ENCODE measurements at places on chromosomes 3 and 15.

DNA sequence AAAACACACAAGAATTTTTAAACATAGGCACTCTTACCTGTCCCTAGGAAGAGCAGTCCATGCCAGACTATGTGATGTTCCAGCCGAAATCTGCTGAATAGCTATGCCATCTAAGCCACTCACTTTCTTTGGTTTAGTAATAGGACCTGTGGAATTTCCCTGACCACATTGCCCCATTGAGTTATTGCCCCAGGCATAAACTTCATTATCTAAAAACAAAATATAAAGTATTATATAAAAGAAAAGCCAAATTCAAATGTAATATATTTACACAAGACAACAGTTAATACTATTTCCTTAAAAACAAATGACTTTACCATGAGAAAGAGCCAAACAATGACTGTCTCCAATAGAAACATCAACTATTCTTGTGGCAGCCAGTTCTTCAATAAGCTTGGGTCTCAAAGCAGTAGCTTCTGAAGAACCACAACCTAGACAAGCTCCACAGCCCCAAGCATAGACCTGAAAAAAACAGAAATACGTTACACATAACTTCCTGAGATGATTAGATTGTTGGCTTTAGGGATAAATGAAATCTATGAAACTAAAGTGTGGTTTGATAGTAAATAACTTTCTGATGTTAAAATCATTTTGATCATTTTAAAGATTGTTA is 84.3 kb downstream of the HERC1 start:
- no peak for DNase-seq

DNA sequence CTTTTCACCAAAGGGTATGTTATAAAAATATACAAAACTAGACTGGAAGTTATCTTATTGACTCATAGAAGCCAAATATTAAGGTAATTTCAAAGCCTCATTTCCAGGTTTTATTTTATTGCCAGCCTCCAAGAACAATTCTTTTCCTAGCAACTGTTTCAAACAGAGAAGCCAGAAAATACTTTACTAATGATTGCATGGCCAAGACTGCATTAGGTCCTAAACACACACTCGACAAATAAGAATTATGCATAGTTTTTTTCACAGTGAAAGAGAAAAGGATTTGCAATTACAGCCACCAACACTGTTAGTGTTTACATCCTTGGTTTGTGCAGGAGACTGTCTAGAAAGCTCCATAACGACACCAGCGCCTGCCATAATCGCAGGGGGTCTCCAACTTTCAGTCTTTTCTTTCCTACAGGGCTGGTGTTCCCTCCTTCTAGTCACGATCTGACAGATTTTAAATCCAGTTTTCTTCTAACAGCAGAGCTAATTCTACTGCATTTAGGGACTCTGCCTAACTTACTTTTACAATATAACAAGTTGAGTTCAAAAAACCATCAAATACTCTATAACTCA is 58.1 kb downstream of the CLASP2 start:
- DNase-seq = peak; percentile 10

- DNase-seq = peak; percentile 82
These were observed 235.2 kb downstream of the DTWD1 start for GRCh38 chr15:49855917-49856637.

- peak; percentile 89 for DNase-seq
These were observed 129.8 kb downstream of the SATB1 start for GRCh38 chr3:18295171-18295920.

DNA sequence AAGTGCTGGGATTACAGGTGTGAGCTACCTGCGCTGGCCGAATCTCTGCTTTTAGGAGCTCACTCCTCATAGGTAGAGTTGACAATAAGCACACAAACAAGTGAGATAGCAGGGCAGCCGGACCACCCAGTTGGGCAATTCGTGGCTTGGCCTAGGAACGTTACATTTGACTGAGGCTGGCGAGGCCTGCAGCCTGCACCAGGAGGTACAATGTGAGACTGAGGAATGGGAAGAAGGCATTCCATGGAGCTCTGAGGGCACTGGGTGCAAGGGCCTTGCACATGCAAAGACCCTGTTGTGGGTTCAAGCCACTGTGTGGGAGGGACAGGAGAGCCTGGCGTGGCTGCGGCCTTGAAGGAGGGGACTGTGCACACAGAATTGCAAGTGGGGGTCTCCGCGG is 152.5 kb downstream of the LRRK1 start:
- DNase-seq = no peak

GRCh38 chr3:137669519-137670060 is 94.5 kb upstream of the SOX14 start:
- no peak for DNase-seq

- DNase-seq = no peak
These were observed 10.2 kb upstream of the LACTB start for GRCh38 chr15:63111481-63111880.

DNA sequence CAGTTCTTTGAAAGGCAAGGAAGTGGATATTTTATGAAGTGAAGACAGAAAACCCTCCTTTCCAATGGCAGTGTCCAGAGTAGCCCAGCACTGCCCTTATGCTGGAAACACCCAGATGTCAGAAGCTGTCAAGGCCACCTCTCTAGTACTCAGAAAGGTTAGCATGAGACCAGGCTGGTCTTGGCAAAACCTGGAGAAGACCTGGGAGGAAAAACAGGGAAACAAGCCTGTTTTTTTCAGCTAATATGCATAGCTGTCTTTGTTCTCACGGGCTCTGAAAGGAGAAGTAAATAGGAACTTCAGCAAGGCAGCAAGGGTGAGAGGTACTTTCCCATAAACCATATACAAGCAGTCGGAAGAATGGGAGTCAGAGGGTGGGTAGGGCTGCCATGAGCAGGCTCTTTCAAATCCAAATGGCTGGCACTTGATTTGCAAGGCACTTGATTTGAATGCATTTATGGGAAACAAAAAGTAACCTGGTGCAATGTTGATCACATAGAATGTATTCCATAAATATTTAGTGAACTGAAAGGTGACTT is 55.8 kb downstream of the HEG1 start:
- no peak for DNase-seq

GRCh38 chr3:174541708-174542315 is 317.3 kb upstream of the NAALADL2 start:
- peak; percentile 35 for DNase-seq

DNA sequence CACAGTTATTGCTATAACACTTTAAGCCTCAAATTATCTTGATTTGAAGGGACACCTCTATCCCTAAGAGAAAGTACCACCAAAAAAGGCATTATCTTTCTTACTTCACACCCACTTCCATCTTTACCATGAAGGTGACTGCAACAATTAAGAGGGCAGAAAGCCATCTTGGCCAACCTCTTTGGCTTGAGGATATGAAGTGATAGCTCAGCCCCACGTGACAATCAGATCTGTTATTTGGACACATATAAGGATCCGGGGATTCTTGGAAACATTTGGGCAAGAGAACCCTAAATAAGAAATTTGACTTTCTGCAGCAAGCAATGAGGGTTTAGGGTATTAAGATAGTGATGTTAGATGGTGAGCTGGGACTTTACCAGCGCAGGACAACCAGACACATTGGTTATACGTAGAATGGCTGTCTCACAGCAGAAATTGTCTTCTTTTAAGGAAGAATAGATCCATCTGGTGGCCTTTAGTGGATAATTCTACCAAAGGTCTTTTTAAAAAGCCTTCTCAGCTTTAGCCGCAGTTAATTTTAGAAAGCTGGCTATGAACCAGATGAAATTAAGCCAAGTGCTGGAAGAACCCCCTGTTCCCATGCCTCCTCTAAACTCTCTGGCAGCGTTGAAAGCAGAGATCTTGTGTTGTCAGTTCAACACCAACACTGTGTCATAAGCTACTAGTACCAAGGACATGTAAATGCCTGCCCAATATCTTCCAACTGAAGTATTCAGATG is 12.3 kb downstream of the HCLS1 start:
- DNase-seq = no peak

DNA sequence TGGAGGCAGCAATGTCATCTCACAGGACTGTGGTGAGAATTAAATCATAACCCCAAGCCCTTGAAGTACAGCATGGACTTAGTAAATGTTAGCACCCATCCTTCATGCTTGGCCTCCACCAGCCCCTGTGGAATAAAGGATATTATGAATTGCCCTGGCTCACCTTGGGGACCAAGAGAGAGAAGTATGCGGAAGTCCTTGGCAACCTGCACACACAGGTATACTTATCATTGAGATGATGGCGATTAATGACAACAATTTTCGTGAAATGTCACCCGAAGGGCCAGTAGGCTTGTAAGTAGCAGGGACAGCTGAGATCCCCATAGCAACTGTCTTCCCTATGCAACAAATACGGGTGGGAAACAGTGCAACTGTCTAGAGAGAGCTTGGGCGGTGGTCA is 102.0 kb downstream of the FAM43A start:
- no peak for DNase-seq

DNA sequence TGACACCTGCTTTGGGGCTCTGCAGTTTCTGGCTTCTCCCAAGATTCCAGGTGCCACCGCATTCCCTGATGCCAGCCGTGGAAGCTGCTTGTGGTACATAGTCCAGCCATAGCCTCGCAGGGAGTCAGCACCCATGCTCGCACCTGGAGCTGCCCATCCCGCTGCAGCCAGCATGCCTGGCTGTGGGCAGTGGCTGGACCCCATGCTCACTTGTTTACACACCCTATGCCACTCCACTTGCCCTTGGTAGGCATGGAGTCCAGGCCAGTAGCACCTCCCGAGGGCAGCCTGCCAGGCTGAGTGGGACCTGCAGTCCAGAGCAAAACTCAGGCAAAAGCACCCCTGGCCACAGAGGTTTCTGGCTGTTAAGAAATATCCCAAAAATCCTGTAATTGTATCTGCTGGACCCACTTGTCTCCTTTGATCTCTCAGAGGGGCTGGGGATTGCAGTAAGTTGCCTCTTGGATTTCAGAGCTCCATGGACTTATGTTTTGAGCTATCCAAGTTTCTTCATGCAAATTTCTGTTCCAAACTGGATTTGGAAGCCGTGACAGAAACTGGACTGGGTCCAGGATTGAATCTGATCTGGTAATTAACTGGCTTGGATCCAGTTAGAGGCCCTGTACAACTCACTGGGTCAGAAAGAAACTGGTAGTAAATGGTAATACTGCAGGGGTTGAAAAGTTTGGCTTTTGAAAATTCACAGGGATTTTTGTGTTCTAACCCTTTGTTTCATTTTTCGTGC is 149.3 kb downstream of the FMN1 start:
- no peak for DNase-seq

DNA sequence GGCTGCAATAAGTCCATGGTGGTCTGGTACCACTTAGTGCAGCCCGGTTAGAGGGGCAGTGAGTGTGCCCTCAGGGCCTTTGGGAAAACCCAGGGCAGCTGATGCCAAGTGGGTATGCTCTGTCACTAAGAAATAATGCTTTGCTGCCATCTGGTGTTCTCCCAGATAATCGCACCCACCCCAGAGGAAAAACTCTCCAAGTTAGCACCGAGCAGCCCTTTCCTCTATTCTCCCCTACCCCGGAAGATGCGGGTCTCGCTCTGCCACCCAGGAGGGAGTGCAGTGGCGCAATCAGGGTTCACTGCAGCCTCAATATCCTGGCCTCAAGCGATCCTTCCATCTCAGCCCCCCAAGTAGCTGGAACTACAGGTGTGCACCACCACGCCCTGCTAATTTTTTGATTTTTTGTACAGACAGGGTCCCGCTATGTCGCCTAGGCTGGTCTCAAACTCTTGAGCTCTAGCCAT is 21.3 kb upstream of the DAPK2 start:
- peak; percentile 80 for DNase-seq

DNA sequence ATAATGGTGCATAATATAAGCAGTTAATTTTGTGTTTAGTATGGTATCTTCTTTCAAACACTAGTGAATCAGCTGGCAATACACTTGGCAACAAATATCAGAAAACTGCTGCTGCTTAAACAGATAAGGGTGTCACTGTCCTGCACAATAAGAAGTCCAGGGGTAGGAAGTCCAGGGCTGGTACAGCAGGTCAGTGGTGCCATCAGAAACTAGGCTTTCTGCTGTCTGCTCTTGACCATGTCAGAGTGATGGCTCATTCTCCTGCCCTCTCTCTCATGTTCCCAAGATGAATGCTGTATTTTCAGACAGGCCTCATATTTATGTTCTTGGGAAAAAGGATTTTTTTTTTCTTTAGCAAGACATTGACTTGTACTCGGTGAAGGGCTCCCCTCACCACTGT is 9.2 kb upstream of the GRK7 start:
- no peak for DNase-seq

GRCh38 chr3:149153402-149153801 is 24.0 kb downstream of the HPS3 start:
- no peak for DNase-seq

DNA sequence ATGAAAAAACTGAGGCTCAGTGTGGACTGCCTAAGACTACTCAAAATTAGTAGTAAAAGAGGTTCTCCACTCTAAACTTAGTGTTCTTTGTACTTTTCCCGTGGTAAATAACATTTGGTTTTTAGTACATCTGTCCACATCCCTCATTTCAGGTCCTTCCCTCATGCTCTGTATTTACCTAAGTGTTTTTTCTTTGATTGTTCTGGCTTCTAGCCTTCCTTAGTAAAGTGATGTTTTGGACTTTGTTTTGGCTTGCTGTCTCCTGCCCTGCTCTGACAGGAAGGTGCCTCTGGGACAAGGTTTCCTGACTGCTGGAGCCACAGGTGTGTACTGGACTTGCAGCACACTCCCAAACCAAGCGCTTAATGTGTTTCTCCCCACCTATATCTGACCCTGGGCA is 29.9 kb upstream of the ALDH1A2 start:
- DNase-seq = no peak
